ENCODE measurements at places on chromosomes 11 and 22. TPM values are rescaled to one million over a fixed set of nuclear protein-coding genes. Genes with fewer than 3 reads are reported as not detected.

Gene CRYAB
- total RNA-seq = 0.85 TPM

Gene FBLN1
- 37.1 TPM for total RNA-seq

Gene PRPF19
- 71.6 TPM for total RNA-seq

Gene OR8A1
- total RNA-seq = not detected

Gene RFPL2
- not detected for total RNA-seq

Gene GNAZ
- 0.48 TPM for total RNA-seq

Gene OR52A1
- under 0.01 TPM for total RNA-seq

Gene GLYAT
- total RNA-seq = not detected

Gene NPTXR
- total RNA-seq = 0.48 TPM

Gene OR4A16
- total RNA-seq = not detected

Gene KCNE3
- total RNA-seq = not detected

Gene MAJIN
- total RNA-seq = not detected

Gene FGF3
- not detected for total RNA-seq

Gene C22orf31
- total RNA-seq = not detected

Gene GALNT18
- total RNA-seq = 38.8 TPM

Gene MALAT1
- 7,714 TPM for total RNA-seq

Gene MS4A6A
- not detected for total RNA-seq

Gene MISFA
- not detected for total RNA-seq

Gene CSF2RB
- not detected for total RNA-seq

Gene KRTAP5-9
- total RNA-seq = not detected

Gene MRGPRX4
- total RNA-seq = not detected

Gene SAA4
- 1.9 TPM for total RNA-seq

Gene XKR3
- not detected for total RNA-seq

Gene PNPLA3
- total RNA-seq = 3.0 TPM

Gene FAT3
- total RNA-seq = 1.9 TPM

Gene ZNF215
- total RNA-seq = 3.8 TPM

Gene UBASH3B
- total RNA-seq = 10.0 TPM

Gene CTSF
- total RNA-seq = 3.2 TPM

Gene SCARF2
- 0.43 TPM for total RNA-seq

Gene ME3
- 11.1 TPM for total RNA-seq

Gene YAP1
- total RNA-seq = 191 TPM

Gene SYT9
- not detected for total RNA-seq

Gene BTBD10
- 107 TPM for total RNA-seq

Gene PYGM
- 0.21 TPM for total RNA-seq

Gene UBQLN3
- not detected for total RNA-seq

Gene OR4D11
- total RNA-seq = not detected

Gene SLC17A6
- total RNA-seq = not detected

Gene TMEM151A
- total RNA-seq = not detected

Gene C22orf15
- total RNA-seq = not detected
